Tibial artery (tissue), 4 donors: ENCODE measurements at places on chromosomes 3 and 15.
A peak's percentile ranks its signal among the peaks of the same experiment; 100 is the strongest.

- no peaks in the 10 kb centered on the region for H3K4me1 ChIP-seq
- DNase-seq: no peak
- H3K27ac ChIP-seq: no peak overlapping the region
- no peaks in the 10 kb centered on the region for H3K27me3 ChIP-seq
These were observed 66.7 kb upstream of the NANOGP8 start for GRCh38 chr15:35151782-35152181.

DNA sequence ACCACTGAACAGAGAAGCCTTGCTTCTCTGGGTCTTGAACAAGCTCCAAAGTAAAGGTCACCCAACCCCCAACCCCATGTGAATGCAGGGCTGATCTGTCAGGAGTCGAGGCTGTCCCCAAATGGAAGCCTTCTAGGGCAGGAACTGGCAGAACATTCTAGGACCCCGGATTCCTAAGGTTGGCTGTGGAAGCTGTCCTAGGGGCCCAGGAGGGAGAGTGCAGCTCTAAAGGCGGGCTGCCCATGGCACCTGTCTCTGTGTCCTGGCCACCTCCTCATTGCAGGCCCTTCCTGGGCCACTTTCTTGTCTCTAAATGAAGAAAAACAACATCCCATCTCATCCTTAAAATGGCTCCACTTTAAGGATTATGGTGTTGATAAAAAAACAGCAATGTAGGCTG is 53.6 kb upstream of the SEC61A1 start:
- no peak overlapping the region for H3K4me3 ChIP-seq
- no peaks in the 10 kb centered on the region for H3K27me3 ChIP-seq
- no peaks in the 10 kb centered on the region for H3K4me1 ChIP-seq

DNA sequence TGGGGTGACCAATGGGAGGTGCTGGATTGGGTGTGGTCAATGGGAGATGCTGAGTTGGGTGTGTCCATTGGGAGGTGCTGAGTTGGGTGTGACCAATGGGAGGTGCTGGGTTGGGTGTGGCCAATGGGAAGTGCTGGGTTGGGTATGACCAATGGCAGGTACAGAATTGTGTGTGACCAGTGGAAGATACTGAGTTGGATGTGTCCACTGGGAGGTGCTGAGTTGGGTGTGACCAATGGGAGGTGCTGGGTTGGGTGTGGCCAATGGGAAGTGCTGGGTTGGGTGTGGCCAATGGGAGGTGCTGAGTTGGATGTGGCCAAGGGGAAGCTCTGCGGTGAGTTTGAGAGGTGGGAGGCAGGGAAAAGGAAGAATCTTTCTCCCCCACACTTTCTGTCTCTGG is 250.0 kb upstream of the PROK2 start:
- H3K4me1 ChIP-seq: no peaks in the 10 kb centered on the region
- DNase-seq: no peak
- H3K4me3 ChIP-seq: no peak overlapping the region
- H3K27ac ChIP-seq: no peak overlapping the region

DNA sequence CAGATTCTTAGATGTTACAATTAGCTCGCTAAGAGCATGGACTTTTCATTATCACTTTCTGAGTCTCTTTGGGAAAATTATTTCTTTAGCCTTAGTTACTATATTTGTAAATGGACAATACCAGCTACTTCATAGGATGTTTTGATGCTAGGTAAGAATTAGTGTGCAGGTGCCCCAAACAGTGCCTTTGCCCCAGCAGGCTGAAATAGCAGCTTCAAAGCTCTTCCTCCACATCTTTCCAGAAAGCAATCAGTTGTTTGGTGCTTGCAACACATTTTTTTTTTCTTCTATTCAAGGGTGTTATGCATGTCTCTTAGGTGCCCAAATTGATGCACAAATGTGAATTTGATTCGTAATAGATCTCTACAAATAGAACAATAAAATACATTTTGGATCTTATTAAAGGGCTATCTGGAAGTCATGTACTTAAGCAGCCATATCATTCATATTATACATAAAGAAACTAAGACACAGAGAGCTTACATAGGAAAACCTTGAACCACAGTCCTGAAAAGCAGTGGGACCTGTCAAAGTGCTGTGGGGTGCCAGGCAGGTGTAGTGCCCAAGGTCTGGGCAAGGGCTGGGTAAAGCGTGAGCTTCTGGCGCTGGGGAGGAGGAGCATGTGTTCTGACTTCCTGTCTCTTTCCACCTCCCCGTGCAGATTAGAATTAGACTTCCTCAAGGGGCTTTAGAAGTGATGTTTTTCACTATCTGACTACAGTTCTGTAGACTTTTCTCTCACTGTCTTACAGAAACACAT is 62.9 kb downstream of the FNDC3B start:
- no peak for DNase-seq
- H3K27ac ChIP-seq: peak overlapping the region; percentile 14
- peaks cover 53% of the 10 kb centered on the region for H3K4me1 ChIP-seq
- no peak overlapping the region for H3K4me3 ChIP-seq

GRCh38 chr15:72616491-72617210 is 37.8 kb upstream of the GOLGA6B start:
- H3K27ac ChIP-seq: no peak overlapping the region
- no peaks in the 10 kb centered on the region for H3K36me3 ChIP-seq
- no peaks in the 10 kb centered on the region for H3K27me3 ChIP-seq
- no peaks in the 10 kb centered on the region for H3K4me1 ChIP-seq

DNA sequence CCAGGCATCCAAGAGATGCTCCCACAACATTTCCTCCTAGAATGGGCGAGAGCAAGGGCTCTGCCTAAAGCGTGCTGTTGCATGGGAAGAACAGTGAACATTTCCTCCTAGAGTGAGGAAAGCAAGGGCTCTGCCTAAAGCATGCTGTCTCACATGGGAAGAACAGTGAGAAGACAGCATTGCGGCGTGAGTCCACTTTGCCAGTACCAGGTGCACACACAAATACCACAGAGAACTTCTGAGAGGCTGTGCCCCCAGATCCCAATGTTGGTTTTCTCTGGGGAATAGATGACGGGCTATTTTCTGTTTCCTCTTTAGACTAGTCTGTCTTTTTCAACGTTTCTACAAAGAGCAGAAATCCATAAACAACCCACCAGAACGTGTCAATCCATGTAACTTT is 142.9 kb downstream of the LRRK1 start:
- H3K27ac ChIP-seq: no peak overlapping the region
- H3K4me1 ChIP-seq: peaks cover 13% of the 10 kb centered on the region
- peaks cover 8% of the 10 kb centered on the region for H3K36me3 ChIP-seq
- H3K27me3 ChIP-seq: no peaks in the 10 kb centered on the region

GRCh38 chr3:111278959-111279358 is 207.3 kb downstream of the NECTIN3 start:
- H3K36me3 ChIP-seq: no peaks in the 10 kb centered on the region
- no peaks in the 10 kb centered on the region for H3K4me1 ChIP-seq
- H3K27ac ChIP-seq: no peak overlapping the region
- no peak overlapping the region for H3K4me3 ChIP-seq

DNA sequence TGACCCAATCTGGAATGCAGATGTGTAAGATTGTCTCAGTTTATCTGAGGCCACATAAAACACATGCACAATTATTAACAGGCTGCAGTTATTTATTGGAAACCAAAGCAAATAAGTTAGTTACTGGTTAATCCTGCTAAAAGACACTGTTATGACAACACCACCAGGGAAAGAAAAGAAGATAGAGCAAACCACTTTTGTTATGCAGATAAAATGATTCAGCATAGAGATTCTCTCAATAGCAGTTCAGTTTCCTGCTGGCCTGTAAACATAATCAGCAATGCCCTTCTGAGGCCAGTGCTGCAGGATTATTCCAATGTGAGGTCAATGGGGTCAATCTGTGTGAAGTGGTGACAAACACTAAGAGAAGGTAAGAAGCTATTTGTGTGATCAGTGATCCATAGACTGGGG is 244.4 kb downstream of the ZBTB20 start:
- no peaks in the 10 kb centered on the region for H3K27me3 ChIP-seq
- peak overlapping the region; percentile 29 for H3K27ac ChIP-seq
- no peak overlapping the region for H3K4me3 ChIP-seq
- H3K36me3 ChIP-seq: no peaks in the 10 kb centered on the region
- peaks cover 21% of the 10 kb centered on the region for H3K4me1 ChIP-seq

DNA sequence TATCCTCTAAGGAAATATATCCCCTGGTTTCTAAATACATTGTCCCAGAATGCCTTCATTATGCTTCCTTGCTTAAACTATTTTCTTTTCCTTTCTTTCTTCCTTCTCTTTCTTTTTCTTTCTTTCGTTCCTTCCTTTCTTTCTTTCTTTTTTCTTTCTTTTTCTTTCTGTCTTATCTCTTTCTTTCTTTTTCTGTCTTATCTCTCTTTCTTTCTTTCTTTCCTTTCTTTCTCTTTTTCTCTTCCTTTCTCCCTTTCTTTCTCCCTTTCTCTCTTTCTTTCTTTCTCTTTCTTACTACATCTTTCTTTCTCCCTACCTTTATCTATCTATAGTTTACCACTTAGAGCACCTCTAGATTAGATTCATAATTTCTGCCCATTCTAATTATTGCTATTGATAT is 552.1 kb downstream of the PYDC2 start:
- H3K27me3 ChIP-seq: no peaks in the 10 kb centered on the region
- no peaks in the 10 kb centered on the region for H3K36me3 ChIP-seq
- no peak overlapping the region for H3K27ac ChIP-seq
- H3K4me1 ChIP-seq: no peaks in the 10 kb centered on the region
- H3K4me3 ChIP-seq: no peak overlapping the region

DNA sequence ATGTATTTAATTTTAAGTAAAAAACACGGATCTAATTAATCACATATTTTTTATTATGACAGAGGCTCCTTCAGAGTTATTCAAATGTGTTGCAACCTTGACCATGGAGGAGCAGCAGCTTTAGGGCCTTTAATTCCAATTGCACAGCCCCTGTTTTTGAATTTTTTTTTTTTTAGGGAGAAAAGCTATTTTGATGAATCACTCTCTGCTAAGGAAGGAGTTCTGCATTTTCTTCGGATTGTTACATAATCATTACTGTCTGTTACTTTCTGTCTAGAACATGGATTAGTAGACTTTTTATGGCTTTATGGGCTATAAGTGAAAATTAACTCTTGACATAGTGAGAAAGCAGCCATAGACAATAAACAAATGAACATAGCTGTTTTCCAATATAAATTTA is 90.8 kb downstream of the MCTP2 start:
- H3K4me3 ChIP-seq: no peak overlapping the region
- no peak for DNase-seq
- no peaks in the 10 kb centered on the region for H3K27me3 ChIP-seq
- H3K27ac ChIP-seq: no peak overlapping the region
- no peaks in the 10 kb centered on the region for H3K4me1 ChIP-seq

- H3K27me3 ChIP-seq: no peaks in the 10 kb centered on the region
- H3K4me3 ChIP-seq: no peak overlapping the region
- H3K4me1 ChIP-seq: no peaks in the 10 kb centered on the region
- DNase-seq: no peak
These were observed 661.2 kb upstream of the BCHE start for GRCh38 chr3:166498446-166498845.

DNA sequence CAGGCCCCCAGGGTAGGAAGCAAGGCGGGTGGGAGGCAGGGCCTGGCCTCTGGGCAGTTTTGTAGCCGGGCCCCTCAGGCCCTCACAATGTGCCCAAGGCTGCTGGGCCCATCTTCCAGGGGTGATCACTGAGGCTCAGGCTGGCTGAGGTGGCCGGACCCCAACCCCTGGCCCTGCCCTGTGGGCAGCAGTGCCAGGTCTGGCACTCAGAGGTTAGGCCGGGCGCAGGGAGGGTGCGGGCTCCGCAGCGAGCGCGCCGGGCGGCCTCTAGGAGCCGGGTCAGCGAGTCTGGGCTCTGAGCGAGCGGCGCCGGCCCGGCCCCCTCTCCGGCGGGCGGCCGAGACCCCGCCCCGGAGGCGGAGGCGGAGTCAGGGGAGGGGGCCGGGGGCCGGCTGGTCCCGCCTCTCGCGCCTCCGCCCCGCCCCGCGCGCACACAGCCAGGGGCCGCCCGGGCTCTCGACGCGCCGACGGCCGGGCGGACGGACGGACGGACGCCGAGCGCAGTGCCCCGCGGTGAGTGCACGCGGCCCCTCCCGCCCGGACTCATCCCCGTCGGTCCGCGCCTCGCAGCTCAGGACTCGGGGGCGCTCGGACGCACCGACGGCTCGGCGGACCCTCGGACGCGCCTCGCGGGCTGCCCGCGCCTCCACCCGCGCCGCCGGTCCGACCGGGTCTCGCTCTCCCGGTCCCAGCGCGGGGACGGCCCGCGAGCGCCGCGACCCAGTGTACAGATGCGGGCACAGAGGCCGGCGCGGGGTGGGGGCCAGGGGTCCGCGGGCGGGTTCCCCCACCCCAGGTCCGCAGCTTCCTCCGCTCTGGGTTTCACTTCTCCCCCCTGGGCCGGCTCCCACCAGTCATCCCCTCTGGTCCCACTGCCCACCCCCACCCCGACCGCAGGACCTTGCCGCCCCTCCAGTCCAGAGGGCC is at the start of gene FBLN2:
TSS of gene FBLN2 (plus strand) at position 430 of the 927 bp plus-strand sequence. CDS start 21,231 bp downstream, outside the sequence.
- H3K4me1 ChIP-seq: peaks cover 43% of the 10 kb centered on the region
- H3K27me3 ChIP-seq: peaks cover 32% of the 10 kb centered on the region
- no peak for DNase-seq
- H3K4me3 ChIP-seq: peak within 1 kb of the TSS; percentile 46

DNA sequence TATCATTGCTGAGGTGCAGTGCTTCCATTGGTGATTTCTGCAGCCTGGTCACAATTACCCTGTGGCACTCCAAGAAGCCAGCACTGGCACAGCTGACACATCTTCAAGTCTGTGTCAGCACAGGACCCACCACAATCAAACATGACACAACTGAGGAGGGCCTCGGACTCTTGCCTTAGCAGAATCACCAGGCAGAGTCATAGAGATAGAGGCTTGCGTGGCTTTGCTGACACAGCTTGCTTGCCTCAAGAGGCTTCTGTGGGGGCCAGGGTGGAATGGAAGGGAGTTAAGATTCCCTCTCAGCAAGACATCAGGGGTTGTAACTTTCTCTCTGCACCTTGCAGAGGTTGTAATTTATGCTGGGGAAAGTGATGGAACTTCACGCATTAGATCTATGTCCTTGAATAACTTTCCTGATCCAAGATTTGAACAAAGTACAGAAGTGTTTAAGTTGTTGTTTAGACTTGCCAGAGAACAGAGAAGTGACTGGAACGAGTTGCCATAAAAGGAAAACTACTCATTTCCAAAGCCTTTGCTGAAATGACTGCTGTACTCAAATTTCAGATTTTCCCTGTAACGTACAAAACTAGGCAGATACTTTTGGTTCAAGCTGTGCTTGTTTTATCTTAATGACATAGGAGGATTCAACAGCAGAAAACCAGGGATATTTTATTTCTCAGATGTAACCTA is 170.7 kb downstream of the DIPK2A start:
- no peak for DNase-seq
- H3K27me3 ChIP-seq: no peaks in the 10 kb centered on the region
- H3K4me1 ChIP-seq: peaks cover 13% of the 10 kb centered on the region
- no peaks in the 10 kb centered on the region for H3K36me3 ChIP-seq

- no peak for DNase-seq
- no peaks in the 10 kb centered on the region for H3K4me1 ChIP-seq
- H3K36me3 ChIP-seq: no peaks in the 10 kb centered on the region
- no peaks in the 10 kb centered on the region for H3K27me3 ChIP-seq
- H3K4me3 ChIP-seq: no peak overlapping the region
These were observed 108.4 kb downstream of the PTPRG start for GRCh38 chr3:61669668-61670299.

- H3K27me3 ChIP-seq: no peaks in the 10 kb centered on the region
- H3K27ac ChIP-seq: no peak overlapping the region
- no peak overlapping the region for H3K4me3 ChIP-seq
These were observed 80.6 kb downstream of the RAD18 start for GRCh38 chr3:8882642-8883041.

- peaks cover 6% of the 10 kb centered on the region for H3K4me1 ChIP-seq
- H3K4me3 ChIP-seq: peak overlapping the region; percentile 30
- H3K27ac ChIP-seq: no peak overlapping the region
- H3K36me3 ChIP-seq: no peaks in the 10 kb centered on the region
These were observed 34.8 kb upstream of the RPL32 start for GRCh38 chr3:12875857-12876836.

GRCh38 chr3:187276397-187277128 is 15.0 kb downstream of the MASP1 start:
- no peaks in the 10 kb centered on the region for H3K36me3 ChIP-seq
- no peak overlapping the region for H3K27ac ChIP-seq

GRCh38 chr15:80893777-80894176 is 95.8 kb downstream of the MESD start:
- H3K36me3 ChIP-seq: peaks cover 19% of the 10 kb centered on the region
- no peaks in the 10 kb centered on the region for H3K4me1 ChIP-seq
- H3K4me3 ChIP-seq: no peak overlapping the region
- H3K27me3 ChIP-seq: no peaks in the 10 kb centered on the region
